Fibroblast of villous mesenchyme (primary cell): ENCODE measurements at places on chromosomes 6 and 20. TPM values are rescaled to one million over a fixed set of nuclear protein-coding genes. Genes with fewer than 3 reads are reported as not detected.

The VSX1 gene
- total RNA-seq = not detected in 2 replicates

The PRDM13 gene
- not detected in 2 replicates for total RNA-seq

The RIMS4 gene
- under 0.01 TPM in 1 of 2 replicates, not detected in the other for total RNA-seq

The RIMS1 gene
- 1.3 and 1.6 TPM in 2 replicates for total RNA-seq

The OR2H2 gene
- total RNA-seq = not detected in 2 replicates

The FUT9 gene
- not detected in 2 replicates for total RNA-seq

The HLA-DRB5 gene
- not detected in 2 replicates for total RNA-seq

The GABRR1 gene
- total RNA-seq = not detected in 2 replicates

The LINC00237 gene
- not detected in 2 replicates for total RNA-seq

The KCTD20 gene
- 116 and 143 TPM in 2 replicates for total RNA-seq

The DST gene
- total RNA-seq = 312 and 509 TPM in 2 replicates

The AKIRIN2 gene
- total RNA-seq = 13.9 and 17.7 TPM in 2 replicates

The SOX12 gene
- total RNA-seq = 6.0 and 6.8 TPM in 2 replicates

The BPIFB1 gene
- total RNA-seq = not detected in 2 replicates

The CCR6 gene
- under 0.01 TPM in 1 of 2 replicates, not detected in the other for total RNA-seq

DNA sequence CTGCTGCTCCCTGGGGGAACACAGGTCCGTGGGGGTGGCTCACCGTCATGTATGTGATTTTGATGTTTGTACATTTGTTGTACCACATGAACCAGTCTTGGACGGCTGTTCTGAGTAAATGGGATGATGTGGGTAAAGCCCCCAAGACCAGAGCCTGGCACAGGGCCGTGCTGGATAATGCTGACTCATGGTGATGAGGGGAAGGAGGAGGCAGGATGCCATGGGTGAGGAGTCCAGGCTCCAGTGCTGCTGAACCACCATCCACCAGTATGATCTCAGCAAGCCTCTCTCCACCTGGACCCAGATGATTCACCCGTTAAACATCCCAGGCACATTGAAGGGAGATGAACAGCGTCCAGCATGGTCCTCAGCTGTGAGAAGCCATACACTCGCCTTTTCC is 9.6 kb upstream of the APCDD1L start:
- peak; percentile 10 for DNase-seq

- DNase-seq = peak; percentile 60
These were observed 65.7 kb upstream of the EEF1A1 start for GRCh38 chr6:73586416-73586974.

DNA sequence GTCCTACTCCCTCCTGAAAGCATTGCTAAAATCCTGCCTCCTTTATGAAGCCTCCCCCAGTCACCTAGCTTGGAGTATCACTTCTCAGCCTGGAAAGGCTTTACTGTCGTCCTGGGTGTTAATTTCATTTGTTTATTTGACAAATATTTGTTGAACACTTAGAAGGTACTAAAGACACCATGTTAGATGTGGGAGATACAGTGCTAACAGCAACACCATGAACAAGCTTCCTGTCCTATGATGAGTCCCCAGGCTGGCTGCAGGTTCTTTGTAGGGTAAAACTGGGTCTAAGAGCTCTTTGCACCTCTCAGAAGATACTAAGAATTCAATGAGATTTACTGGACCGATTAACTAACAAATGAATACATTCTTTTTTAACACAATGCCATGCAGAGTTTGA is 109.2 kb upstream of the TMEM170B start:
- DNase-seq = no peak

DNA sequence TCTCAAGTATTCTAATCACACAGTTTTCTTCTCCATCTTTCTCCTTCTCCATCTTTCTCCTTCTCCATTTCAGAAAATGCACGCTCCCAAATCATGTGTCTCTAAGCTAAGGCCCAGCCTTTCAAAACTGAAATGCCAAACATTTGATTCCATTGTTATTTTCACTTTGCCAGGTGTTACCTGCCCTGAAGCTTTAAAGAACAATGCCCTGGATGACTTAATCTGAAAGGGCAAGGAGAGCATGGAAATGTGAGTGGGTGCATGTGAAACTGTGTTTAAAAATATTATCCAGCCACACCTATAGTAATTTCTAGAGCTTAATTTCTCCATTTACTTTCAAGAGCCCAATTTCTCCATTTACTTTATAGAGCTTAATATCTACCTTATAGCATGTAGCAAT is 42.4 kb upstream of the GCLC start:
- DNase-seq = no peak

DNA sequence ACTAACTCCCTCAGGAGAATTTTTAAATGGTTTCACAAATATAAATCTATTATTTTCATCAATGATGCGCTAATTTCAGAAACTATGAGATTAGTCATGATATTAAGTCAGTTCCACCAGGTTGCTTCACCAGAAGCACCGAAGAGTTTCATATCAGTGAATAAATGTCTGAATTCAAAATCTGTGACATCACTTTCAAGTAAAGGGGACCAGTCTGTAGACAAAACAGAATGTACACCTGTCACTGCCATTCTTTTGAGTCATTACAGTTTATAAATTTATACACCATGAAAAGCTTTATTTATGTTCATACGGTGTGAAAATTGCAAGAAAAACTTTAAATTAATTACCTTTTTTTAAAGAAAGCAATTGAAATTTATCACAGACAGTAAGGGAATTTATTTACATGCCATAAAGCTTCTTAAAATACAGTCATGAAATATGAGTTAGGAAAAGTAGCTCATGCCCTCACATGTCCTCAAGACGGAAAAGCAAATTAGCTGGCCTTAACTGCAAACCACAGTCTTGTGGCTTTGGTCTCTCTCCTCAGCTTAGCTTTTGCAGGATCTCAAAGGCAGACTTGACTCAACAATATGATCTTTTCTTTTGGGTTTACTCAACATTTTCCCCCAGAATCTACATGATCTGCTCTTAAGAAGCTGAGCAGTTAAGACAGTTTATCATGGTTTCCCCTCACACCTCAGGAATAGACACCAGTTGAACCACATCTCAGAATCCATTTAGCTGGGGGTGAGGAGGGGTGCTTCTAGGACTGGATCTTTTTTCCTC is 177.7 kb upstream of the MCHR2 start:
- no peak for DNase-seq

GRCh38 chr6:84766799-84767525 is 2.6 kb upstream of the TBX18 start:
- DNase-seq = no peak

DNA sequence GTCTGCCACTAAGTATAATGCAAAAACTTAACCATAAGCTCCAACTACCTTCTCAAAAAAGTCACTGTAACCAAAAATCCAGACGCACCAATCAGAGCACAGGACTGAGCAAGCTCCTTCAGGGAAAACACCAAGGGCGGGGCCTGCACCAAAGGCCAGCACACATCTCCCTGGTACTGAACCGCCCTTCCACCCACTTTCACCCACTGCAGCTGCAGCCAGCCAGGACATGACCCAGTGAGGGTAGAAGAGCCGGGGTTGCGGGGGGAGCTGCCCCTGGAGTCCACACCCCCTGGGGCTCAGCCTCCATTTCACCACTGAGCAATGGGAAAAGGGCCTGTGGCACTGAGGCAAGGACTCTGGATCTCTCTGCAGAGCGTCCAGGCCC is 54.3 kb downstream of the TAF4 start:
- DNase-seq = no peak

DNA sequence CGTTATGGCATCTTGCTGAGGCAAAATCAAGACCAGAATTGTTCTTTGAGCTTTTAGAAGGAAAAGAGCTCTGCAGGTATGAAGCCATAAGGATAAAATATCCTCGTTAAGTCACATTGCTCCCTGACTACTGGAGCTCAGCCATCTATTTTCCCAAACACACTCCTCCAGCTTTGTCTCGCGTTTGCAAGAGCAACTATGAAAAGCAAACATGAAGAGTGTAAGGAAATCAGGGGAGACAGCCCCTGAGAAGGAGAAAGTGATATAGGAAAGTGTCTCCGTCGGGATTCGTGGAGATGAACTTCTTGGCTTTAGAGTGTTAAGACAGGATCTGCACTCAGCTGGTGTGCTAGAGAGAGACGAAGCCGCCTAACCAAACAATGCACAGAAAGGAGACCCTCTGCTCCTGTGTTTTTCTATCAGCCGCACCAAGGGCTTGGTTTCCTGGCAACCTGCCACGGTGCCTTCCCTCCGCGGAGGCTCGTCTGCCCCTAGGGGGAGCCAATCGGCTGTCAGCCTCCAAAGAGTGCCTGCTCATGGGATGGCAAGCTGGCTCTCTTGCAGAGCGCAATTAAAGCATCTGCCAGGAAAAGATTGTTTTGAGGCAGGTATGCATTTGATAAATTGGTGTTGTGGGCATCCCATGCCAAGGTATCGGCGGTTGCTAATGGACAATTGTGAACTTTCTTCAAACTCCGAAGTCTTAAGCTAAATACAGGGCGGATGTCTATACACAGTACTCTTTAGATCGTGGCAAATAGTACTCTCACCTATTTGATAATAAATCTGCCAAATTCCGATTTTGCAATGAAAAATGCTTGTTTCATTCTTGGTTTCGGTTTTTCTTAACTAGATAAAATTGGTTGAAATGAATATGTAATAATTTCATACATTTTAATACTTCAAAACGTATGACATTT is 603.2 kb downstream of the RNF144B start:
- DNase-seq = peak; percentile 28

GRCh38 chr20:59385480-59385879 is 85.1 kb downstream of the EDN3 start:
- no peak for DNase-seq

- no peak for DNase-seq
These were observed 42.8 kb downstream of the CTCFL start for GRCh38 chr20:57482148-57482547.

- no peak for DNase-seq
These were observed 14.7 kb downstream of the FAM110A start for GRCh38 chr20:848193-848592.

DNA sequence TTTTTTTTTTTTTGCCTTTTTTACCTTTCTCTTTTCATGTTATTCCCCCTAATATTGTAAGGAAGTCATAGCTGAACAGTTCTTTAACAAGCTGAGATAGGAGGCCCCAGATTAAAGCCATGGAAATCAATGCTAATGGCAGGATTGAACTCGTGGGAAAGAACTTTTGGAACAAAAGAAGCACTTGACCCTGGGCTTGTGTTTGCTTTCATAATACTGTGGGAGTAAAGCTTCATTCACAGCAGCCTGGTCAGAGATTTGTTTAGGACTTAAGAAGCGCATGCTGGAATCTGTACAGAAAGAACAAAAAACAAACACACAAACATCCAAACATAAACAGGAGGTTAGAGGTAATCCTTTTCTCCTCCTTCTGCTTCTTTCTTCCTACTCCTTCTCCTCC is 5.1 kb downstream of the HEY2 start:
- peak; percentile 56 for DNase-seq

DNA sequence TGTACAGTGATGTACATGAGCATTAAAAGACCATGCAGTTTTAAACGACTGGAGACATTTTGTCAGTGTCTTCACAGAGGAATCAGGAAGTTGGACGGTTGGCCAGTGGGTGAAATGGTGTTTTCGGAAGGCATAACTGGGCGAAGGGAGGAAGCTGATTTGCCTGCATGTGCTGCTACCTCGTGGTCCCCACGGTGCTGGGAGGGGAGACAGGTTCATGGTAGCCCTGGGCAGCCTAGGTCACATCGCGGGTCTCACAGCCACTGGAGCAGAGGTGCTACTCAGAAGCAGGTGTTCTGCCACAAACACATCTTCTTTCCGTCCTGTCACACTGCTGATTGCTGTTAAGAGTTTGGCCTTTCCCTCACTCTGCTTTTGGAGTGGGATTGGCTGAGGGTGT is 35.2 kb downstream of the HIVEP1 start:
- DNase-seq = no peak

GRCh38 chr6:38730140-38730862 is 15.2 kb downstream of the DNAH8 start:
- DNase-seq = no peak

GRCh38 chr6:150408842-150409241 is 40.0 kb downstream of the IYD start:
- DNase-seq = no peak

DNA sequence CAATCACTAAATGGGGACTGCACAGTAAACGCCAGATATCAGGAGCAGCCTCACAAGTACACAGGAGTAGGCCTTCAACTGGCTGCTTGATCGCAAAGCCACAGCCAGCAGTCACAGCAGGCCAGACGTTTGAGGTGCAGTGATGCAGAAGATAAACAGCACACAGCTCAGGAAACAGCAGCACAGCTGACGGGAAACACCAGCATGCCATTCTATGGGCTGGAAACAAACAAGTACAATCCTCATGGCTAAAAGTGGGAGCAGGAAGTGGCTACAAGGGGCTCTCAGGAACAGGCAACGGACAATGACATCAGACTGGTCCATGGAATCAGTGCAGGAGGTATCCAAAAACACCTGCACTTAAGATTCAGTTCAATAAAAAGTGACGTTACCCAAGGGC is 111.0 kb downstream of the DTNBP1 start:
- peak; percentile 31 for DNase-seq

GRCh38 chr20:14067603-14068002 is 72.3 kb downstream of the MACROD2 start:
- no peak for DNase-seq

DNA sequence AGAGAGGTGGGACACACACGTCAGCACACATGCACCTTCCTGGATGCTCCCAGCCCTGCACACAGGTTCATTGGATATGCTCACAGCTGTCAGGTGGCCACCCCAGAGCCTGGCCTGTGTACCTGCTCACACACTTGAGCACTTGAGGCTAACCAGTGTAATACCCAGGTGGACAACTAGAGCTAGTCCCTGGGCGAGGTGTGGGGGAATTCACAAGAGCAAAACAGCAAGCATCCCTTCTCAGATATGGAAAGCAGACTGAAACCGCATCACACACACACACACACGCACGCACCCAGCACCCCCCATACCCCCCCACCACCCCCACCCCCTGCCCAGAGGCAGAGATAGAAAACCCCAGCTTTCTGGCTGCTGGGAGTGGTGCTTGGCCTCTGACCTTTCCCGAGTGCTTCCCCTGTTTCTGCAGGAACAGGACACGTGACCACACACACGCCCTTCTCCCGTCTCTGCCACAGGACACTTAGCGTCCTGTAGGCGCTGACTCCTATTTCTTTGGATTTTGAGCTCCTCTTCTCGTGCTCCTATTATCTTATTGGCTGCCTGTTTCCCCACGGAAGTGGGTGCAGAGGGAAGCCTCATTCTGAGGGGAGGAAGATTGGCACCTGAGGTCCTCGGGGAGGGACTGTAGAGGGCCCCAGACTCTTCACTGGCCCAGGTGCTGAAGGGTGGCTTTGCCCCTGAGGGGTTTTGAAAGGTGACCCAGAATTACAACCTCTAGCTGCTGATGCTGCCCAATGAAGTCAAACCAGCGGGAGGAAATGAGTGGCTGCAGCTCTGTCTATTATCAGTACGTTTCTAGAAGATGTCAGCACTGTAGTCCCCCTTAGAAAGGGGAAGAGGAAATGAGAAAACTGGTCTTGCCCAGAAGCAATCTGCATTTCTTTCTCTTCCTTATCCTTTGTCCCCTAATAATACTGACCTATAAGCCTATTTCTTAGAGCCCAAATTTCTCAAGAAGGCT is 65.8 kb downstream of the SYTL3 start:
- DNase-seq = peak; percentile 33

DNA sequence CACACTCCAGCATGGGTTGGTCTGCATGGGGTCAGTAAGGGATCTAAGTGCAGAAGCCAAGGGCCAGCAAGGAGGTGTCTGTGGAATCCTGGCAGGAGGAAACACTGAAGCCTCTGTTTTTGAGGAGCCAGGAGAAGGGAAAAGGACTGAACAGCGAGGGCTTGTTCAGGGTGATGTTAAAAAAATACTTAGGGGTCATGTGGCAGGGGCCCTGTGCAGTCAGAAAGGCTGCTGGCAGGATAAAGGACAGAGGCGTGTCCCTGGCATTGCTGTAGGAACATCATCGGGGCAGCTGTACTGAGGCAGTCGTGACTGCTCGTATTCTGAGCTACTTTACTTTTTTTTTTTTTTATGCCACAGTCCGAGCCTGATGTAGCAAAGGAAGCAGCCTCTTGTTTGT is 127.1 kb upstream of the ZFP64 start:
- DNase-seq = no peak

GRCh38 chr6:16334671-16335070 is 96.3 kb downstream of the GMPR start:
- DNase-seq = peak; percentile 98
